ENCODE measurements at places on chromosomes 16 and 17. TPM values are rescaled to one million over a fixed set of nuclear protein-coding genes. Genes with fewer than 3 reads are reported as not detected.
A peak's percentile ranks its signal among the peaks of the same experiment; 100 is the strongest.

- no peak for DNase-seq
These were observed 302.8 kb downstream of the ABCC12 start for GRCh38 chr16:47852991-47853390.

GRCh38 chr17:16939208-16939576 lies 32.7 kb downstream of the TNFRSF13B start:
- no peak for DNase-seq

GRCh38 chr17:16928406-16929034 lies 43.4 kb downstream of the TNFRSF13B start:
- DNase-seq, result no peak

DNA sequence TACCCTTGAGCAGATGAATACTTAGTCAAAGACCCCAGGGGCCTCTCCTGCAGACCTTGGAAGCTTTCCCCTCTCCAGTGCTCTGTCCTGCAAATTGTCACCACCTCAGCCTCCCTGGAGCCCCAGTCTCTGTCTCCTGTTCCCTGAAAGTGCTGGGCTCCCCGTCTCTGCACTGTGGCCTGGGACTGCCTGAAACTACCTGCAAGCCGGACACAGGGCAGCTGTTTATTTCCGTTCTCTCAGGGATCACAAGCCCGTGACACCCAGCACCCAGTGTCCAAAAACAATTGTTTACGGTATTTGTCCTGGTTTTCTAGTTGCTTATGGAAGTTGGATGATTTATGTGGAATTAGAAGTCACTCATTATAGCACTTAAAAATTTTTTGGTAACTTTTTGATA lies 81.6 kb upstream of the CHMP6 start:
- no peak for DNase-seq

DNA sequence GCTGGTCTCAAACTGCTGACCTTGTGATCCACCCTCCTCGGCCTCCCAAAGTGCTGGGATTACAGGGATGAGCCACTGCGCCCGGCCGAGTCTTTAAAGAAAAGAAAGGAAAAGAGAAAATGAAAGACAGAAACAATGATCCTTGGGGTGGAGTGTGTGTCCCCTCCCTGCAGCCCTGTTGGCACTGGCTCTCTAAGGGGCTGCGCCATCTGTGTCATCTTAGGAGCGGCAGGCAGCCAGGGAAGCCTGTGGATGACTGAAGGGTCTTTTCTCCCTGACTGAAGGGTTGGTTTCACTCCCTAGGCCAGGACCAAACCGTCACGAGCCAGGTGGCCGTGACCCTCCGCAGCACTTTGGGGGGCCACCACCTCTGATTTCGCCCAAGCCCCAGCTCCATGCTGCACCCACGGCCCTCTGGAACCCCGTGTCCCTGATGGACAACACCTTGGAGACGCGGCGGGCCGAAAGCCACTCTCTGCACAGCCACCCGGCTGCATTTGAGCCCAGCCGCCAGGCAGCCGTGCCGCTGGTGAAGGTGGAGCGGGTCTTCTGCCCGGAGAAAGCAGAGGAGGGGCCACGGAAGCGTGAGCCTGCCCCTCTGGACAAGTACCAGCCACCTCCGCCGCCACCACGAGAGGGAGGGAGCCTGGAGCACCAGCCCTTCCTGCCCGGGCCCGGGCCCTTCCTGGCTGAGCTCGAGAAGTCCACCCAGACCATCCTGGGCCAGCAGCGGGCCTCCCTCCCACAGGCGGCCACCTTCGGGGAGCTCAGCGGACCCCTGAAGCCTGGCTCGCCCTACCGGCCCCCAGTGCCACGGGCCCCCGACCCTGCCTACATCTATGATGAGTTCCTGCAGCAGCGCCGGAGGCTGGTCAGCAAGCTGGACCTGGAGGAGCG lies 27.7 kb downstream of the GINS2 start:
- no peak for DNase-seq

- no peak for DNase-seq
These were observed 25.2 kb downstream of the NLRP1 start for GRCh38 chr17:5558815-5559785.

- DNase-seq, result no peak
These were observed 9.7 kb downstream of the ACLY start for GRCh38 chr17:41909088-41909487.

The ABR gene
- total RNA-seq, result 145 TPM

The PSMD3 gene
- 138 TPM for total RNA-seq

DNA sequence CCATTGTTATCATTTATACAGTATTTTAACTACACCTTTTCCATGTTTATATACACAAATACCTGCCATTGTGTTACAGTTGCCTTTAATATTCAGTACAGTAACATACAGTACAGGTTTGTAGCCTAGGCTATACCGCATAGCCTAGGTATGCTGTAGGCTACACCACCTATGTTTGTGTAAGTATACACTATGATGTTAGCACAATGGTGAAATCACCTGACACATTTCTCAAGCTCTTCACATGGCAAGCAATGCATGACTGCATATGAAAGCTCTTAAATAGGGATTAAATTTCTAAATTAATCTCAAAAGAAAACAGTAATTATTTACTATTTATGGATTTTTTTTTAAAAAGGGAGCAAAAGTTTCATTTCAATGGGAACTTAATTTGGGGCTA lies 12.0 kb downstream of the LRRC37B start:
- DNase-seq, result no peak

DNA sequence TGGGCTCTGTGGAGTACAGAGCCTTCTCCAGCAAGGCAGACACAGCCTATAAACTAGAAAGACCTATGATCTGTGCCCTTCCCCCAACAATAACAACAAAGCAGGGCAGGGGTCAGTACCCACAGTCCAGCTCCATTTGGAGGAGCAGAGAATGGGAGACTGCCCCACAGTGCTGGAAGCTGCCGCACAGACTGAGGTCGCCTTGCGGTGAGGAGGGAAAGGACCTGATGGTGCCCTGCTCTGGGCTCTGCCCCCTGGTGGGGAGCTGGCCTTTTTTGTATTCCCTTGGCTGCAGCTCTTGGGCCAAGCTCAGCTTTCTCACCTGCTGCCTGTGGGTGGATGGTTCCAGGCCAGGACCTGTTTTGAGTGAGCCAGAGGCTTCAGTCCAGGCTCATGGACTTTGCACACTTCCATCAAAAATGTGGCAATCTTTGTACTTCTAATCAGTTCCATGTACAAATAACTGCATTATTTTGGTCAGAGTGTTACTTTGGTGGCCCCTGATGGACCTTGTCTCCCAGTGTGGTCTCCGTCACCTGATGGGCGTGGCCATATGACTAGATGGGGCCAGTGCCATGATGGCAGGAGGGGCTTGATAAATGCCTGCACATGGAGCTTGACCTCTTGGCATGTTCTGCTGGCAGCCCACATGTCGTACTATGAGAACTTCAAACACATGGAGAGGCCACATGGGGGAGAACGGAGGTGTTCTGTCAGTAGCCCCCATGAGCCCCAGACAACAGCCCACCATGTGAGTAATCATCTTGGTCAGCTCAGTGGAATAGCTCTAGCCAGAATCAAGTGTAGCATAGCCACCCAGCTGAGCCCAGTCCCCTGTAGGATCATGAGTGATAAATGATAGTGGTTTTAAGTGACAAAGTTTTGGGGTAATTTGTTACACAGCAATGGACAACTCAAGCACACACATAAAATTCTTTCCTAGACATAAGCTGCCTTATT lies 24.2 kb downstream of the B9D1 start:
- DNase-seq, result peak; percentile 76

DNA sequence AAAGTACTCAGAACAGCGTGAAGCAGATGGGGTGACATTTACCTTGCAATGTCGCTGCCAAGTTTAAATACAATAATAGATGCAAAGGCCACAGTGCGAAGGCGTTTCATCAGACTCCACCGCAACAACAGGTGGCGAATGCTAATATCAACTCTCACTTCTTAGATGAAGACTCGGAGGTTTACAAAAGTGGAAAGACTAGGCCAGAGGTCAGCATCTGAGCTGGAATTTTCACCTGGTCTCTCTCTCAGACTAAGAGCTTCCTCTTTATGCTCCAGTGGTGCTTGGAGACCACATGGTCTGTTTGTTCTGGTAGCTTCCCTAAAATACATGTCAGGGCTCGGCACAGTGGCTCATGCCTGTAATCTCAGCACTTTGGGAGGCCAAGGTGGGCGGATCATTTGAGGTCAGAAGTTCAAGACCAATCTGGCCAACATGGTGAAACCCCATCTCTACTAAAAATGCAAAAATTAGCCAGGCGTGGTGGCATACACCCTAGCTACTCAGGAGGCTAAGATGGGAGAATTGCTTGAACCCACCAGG lies 169.1 kb downstream of the XYLT1 start:
- no peak for DNase-seq

The ABCA6 gene
- total RNA-seq, result 0.29 TPM

DNA sequence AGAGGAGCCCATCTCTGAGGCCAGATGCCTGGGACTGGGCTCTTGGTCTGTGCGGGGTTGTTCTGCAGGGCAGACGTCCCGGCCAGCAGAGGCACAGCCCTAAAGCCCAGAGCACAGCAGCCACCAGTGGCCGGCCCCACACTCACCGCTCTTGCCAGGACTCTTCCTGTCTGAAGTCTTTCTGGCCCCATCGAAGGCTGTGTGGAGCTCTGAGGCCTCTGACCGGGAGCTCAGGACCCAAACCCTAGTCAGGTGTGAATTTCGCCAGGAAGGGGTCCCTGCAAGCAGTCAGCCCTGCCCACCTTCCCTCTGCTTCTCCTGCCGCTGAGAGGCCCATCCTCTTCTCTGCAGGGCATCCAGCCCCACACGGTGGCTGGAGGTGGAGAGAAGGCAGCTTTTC lies 10.7 kb downstream of the ACSF3 start:
- no peak for DNase-seq

The CMTM4 gene
- 1.1 TPM for total RNA-seq

The ETV4 gene
- total RNA-seq, result 1.9 TPM

The OR4D1 gene
- 0.29 TPM for total RNA-seq

DNA sequence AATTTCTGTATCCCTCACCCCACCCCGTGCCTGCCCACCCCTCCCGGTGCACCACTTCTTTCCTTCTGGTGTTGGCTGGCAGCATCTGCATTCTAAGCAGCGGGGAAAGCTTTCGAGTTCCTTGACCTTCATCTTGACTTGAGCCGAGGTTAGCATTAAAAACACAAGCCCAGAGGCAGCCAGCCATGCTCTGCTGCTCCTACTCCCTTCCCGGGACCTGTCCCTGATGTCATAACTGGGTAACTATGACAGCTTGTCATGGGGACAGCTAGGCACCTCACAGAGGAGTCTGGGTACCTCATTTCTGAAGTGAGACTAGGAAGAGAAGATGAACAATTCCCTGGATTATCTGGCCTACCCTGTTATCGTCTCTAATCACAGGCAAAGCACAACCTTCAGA lies at the start of gene CFAP97D1:
Gene CFAP97D1, plus strand, starts transcription at position 301 of the 400 bp plus-strand sequence. Its CDS starts 28 bp downstream, at position 329.
- DNase-seq, result no peak

DNA sequence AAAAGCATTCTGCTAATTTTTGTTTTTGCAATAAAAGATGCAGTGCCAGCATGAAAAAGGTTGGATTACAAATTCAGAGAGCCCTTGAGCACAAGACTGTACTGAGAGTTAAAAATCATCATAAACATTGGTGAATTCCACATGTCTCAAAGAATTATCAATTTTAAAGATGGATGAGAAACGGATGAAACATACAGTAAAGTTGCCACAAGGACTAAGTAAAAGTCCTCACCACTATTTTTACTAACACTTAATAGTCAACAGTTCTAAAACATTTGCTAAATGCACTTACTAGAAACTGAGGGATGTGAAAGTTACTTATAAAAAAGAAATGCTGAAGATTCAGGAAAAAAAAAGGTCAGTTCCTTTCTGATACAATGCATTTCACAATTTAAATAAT lies 25.8 kb upstream of the NACA2 start:
- DNase-seq, result no peak

DNA sequence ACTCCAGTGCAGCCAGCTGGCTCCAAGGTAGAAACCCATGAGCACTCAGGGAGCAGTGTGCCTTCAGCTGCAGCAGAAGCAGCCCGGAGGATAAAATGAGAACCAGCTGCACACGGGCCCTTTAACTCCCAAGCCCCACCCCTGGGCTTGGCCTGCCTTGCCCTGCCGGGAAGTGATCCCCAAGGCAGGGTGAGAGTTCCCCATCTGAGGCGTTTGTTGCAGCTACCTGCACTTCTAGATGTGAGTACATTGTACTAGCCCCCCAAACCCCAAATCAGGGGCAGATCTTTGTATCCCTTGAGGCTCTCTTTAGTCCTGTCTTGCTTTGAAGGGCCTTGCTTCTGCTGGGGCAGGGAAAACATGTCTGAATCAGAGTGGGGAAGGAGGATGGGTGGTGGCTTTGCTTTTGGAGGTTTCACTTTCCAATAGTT lies at the start of gene MVP:
Gene MVP, plus strand, starts transcription at position 192 of the 431 bp plus-strand sequence. CDS start 10,088 bp downstream, outside the sequence.
- peak; percentile 73 for DNase-seq

The SOST gene
- total RNA-seq, result not detected

The CES5A gene
- not detected for total RNA-seq

- DNase-seq, result no peak
These were observed 72.2 kb downstream of the METRNL start for GRCh38 chr17:83151442-83152226.

The TOP3A gene
- total RNA-seq, result 75.9 TPM

GRCh38 chr17:60087882-60088669 lies 9.4 kb upstream of the HEATR6 start:
- DNase-seq, result no peak

The RPS15A gene
- total RNA-seq, result 1,517 TPM

DNA sequence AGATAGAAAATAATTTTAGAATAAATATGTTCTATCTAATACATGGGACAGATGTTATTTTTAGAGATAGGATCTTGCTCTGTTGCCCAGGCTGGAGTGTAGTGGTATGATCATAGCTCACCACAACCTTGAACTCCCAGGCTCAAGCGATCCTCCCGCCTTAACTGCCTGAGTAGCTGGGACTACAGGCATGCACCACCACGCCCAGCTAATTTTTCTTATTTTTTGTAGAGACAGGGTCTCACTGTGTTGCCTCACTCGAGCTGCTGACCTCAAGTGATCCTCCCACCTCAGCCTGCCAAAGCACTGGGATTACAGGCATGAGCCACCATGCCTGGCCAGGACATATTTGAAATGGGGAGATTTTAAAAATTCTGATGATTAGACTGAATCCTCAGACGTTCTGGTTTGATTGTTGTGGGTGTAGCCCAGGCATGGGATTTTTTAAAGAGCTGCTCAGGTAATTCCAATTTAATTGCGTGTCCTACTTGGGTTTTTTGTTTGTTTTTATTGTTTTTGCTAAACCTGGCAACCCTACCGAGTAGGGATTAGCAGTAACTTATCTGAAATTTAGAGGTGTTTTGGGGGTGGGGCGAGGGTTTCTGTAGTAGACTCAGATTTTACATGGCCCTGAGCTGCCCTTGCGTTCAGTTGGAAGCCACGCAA lies 142.9 kb downstream of the RAB11FIP4 start:
- DNase-seq, result no peak

The OTOP2 gene
- total RNA-seq, result not detected

All from activated CD8-positive, alpha-beta memory T cell treated with anti-CD3 and anti-CD28 coated beads, Interleukin-2, amount 10 ng/mL, durations not matched to agents 7 days and 5 days (primary cell).